ENCODE measurements at places on chromosomes 2 and 18.

- DNase-seq: no peak
These were observed 15.4 kb downstream of the UXS1 start for GRCh38 chr2:106178716-106179115.

- no peak for DNase-seq
These were observed 590 bp downstream of the IFIH1 start for GRCh38 chr2:162317861-162318327.

DNA sequence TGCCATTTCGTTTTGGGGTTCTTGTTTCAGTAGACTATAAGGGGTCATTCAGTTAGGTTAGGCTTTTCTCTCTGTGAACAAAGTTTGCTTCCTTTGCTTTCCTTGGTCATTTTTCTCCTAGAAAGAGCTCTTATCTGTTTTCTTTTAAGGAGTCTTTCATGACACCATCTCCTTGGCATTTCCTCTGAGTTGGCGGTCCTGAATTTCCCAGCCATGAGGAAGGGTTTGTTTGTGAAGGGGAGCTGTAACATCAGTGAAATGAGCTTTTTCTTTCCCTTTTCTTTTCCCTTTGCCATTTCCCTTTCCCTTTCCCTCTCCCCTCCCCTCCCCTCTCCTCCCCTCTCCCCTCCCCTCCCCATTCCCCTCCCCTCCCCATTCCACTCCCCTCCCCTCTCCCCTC lies 61.7 kb downstream of the MAP4K4 start:
- DNase-seq: no peak

- DNase-seq: no peak
These were observed 374.5 kb upstream of the HS6ST1 start for GRCh38 chr2:128692895-128693742.

- no peak for DNase-seq
These were observed 33.1 kb downstream of the METTL4 start for GRCh38 chr18:2538236-2538635.

DNA sequence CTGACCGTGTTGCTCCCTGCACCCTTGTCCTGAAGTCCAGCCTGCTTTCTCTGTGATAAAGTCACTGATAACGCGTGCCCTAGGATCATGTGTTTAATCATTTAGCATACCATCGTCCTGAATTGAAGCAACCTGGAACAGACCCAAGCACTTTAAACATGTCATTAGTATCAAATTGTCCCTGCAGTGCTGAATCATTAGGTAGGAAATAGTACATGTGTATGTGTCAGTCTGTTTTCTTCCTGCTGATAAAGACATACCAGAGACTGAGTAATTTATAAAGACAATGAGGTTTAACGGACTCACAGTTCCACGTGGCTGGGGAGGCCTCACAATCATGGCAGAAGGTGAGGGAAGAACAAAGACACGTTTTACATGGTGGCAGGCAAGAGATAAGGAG lies 2.8 kb downstream of the ASB18 start:
- no peak for DNase-seq

DNA sequence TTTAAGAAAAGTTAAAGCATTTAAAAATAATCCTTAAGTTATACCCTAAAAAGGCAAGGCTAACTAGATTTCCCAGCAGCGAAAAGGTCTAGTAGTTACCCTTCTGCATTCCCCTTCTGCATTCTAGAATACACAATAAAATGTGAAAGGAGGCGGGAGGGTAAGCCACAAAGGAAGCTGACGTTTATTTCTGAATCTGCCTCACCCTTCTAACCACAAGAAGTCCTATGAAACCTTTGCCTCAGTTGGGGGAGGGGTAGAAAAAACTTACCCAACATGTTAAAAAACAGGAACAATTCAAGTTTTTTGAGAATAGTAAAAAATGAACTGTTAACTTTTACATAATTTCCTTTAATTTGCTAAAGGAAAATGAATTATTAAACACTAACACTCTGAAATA lies 11.3 kb downstream of the STK17B start:
- peak; percentile 20 for DNase-seq

- DNase-seq: no peak
These were observed 25.0 kb upstream of the TMBIM1 start for GRCh38 chr2:218317303-218317630.

GRCh38 chr2:138771534-138771933 lies 8.7 kb downstream of the NXPH2 start:
- no peak for DNase-seq

GRCh38 chr2:31013301-31013700 lies 124.9 kb downstream of the GALNT14 start:
- no peak for DNase-seq

GRCh38 chr2:113762377-113763118 lies 6.1 kb upstream of the SLC35F5 start:
- DNase-seq: no peak

DNA sequence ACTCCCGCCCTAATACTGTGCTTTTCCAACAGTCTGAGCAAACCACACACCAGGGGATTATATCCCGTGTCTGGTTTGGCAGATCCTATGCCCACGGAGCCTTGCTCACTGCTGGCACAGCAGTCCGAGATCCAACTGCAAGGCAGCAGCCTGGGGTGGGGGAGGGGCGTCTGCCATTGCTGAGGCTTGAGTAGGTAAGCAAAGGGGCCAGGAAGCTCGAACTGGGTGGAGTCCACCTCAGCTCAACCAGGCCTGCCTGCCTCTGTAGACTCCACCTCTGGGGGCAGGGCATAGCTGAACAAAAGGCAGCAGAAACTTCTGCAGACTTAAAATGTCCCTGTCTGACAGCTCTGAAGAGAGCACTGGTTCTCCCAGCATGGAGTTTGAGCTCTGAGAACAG lies 44.2 kb downstream of the LNPK start:
- no peak for DNase-seq

- DNase-seq: peak; percentile 56
These were observed 245.8 kb downstream of the KCNS3 start for GRCh38 chr2:18124116-18124835.

DNA sequence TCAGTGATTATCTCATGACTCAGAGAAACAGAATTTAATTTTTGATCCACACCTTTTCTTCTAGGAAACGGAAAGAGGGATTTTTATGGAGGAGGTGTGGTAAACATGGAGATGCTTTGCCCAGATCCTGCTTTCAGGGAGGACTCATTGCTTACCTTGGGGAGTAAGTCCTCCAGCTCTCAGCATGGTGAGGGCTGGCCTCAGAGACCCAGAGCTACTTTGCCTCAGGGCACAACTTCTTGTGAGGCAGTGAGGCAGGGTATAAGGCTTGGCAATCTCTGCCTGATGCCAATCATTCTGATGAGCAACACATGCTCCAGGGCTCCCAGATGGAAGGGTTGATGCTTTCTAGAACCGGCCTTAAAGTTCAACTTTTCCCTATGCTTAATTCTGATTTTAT lies 189.9 kb upstream of the DCC start:
- no peak for DNase-seq

- DNase-seq: no peak
These were observed 16.1 kb downstream of the CEBPZ start for GRCh38 chr2:37215250-37215649.

DNA sequence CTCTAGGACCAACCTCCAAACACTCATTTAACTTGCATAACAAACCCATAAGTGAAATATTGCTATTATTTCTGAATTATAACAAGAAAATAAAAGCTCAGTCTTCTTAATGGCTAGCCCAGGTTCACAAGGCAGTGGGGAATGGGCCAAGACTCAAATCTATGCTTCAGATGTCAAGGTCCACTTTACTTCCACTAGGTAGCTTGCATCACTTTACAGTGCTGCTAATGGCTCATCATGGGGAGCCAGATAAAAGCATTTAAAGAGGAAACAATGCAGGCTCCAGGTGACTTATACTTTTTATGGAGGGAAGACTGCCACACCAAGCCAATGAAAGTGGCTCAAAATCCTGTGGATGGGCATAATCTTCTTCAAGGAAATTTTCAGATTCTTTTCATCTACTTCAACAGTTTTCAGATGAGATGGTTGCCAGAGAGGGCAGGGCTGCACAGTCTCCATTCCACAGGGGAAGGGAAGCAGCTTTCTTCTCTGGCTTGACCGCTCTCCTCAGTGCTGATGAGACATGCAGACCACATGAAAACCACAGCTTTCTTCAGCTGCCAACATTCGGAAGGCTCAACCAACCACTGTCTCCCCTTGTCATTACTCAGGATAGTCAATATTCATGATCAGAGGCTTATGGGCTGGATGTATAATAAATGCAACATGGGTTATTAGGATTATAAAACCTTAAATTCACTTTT lies 361.9 kb upstream of the MEX3C start:
- no peak for DNase-seq

DNA sequence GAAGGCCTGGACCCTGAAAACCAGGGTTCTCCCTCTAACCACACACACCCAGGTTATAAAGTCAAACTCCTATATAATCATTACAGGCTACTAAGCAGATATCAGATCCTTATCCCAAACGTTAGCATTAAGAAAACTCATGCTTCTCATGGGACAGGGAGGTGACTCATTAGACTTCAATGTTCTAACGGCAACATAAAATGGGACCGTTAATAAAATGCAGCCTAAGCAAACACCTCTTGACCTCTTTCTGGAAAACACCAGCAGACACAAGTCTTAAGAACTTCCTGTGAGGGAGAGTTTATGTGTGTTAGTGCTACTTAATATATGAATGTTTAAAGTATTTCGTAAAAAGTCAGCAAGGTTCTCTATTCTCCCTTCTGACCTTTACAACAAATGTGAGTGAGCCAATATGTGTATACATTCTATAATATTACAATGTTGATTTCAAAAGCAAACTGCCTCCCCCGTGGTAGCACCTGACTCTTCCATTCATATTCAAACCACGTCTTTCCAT lies 31.7 kb downstream of the LPIN2 start:
- DNase-seq: no peak

DNA sequence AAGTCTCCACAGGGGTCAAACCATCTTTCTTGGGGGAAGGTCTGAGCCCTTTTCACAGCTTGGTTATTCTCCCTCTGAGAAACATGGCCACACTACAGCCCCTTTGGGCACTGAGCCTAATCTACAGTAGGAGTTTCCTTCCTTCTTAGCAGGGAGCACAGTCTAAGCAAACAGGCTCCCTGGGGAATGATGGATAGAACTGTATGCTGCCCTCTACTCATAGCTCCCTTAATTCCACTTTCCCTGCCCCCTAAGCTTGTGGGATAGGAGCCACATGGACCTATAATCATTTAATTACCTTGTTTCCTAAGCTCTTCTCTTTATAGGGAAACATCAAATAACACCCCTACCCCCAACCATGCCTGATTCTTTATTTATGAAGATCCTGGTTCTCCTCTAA lies 442.1 kb upstream of the MEX3C start:
- DNase-seq: no peak

DNA sequence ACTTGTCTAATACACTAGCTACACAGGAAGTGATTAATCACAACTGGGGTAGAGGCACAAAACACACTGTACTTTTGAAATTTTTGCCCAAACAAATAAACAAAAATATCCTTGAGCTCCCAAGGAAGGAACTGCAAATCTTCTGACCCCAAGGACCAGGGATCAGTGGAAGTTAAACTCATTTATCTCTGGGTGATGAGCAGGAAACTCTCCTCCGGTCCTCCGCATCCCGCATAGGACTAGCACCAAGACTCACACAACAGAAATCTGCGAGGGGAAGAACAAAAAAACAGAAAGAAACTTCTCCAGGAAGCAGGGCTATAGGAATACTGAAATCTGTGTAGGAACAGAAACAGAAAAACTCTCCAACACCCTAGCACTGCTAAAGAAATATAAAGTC lies 650.3 kb downstream of the DCDC2C start:
- DNase-seq: no peak

- DNase-seq: no peak
These were observed 141.1 kb downstream of the SOCS6 start for GRCh38 chr18:70429847-70430500.

- no peak for DNase-seq
These were observed 55.1 kb upstream of the SERTAD2 start for GRCh38 chr2:64708829-64709228.

DNA sequence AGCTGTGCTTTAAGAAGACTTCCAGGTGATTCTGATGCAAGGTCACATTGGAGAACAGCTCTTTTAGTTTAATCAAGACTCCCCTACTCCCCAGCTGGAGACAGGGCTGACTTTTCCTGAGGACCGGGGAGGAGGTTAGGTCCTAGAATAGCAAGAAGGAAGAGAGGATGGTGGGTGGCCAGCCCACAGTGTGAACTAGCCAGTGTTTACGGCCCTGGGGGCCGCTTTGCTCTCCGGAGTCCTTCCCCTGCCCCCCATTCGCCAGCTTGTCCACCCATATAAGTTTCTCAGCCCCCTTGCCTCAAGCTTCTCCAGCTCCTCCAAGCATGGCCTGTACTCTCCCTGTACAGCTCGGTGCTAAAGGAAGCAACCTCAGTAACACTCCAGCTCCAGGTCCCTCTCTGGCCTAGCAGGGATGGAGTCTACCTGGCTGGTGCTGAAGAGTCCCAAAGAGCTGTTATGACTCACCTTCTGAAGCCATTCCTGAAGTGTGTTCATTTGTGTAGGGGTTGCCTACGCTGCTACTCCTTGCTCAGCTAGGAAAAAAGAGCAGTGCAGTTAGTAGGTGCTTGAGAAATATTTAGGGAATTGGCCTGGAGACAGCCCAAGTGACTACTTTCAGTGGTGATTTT lies 7.9 kb downstream of the INPP4A start:
- DNase-seq: no peak

DNA sequence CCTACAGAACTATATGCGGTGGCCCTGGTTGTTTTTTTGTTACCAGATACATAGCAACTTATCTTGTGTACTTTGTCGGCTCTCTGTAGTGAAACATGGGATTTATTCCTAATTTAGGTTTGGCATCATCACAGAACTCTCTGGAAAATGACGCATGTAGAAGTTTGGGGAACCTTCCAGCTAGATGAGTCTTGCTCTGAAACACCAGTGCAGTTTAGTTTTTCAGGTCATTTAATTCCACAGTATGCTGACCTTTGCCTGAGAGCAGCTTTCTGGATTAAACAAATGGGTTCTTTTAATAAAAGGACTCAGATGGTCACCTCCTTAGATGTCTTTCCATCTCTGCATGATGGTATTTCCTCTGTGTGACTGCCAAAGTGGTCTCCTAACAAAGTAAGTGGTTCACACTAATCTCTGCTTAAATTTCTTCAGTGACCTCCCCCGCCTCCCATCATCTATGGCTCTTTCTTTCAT lies 39.9 kb downstream of the MYO3B start:
- DNase-seq: no peak

DNA sequence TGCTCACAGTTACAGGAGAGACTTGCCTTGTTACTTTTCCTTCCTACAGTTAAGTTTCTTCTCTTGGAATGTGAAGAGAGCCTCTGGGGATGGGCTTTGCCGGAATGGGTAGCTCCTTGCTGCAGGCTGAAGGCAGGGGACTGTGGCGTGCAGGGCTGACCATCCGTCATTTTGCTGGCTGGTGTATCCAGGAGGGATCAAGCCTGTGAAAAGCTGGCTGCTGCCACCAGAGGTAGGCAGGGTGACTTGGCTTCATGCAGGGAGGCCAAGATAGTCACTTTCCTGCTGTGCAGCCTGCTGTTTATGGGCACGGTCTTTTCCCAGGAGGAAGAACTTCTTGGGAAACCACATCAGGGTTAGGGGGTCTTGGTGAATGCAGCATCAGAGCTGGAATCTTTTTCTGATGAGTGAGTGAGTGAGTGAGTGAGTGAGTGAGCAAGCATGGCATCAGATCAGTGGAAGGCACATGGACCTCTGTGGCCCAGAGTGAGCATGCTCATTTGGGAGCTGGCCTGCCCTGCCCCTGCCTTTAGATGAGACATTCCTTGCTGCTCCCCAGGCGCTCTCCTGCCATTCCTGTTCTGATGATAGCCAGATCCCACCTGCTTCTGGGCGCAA lies 33.0 kb downstream of the FHOD3 start:
- no peak for DNase-seq

- no peak for DNase-seq
These were observed 152.8 kb downstream of the TMEM18 start for GRCh38 chr2:524442-524841.
